ENCODE measurements at places on chromosomes 11 and 22.

- DNase-seq = no peak
Measured at GRCh38 chr11:9386901-9387300, 2.4 kb downstream of the IPO7 start.

DNA sequence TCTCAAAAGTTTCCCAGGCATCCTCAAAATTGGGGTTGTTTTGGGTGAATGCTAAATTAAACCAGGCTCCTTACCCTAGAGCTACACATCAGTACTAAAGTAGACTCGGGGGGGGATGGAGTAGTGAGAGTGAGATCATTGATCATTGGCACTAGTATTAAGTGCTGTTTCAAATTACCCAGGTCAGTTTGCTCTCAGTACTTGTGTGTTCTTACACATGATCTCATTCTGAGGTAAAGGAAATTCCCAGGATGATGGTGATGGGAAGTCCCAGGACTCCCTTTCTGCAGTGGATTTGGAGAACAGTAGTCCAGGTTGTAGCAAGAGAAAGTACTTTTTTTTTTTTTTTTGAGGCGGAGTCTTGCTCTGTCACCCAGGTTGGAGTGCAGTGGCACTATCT lies 12.5 kb downstream of the RBM4 start:
- peak; percentile 17 for DNase-seq

- DNase-seq = no peak
Measured at GRCh38 chr11:27291302-27291889, 71.6 kb downstream of the CCDC34 start.

DNA sequence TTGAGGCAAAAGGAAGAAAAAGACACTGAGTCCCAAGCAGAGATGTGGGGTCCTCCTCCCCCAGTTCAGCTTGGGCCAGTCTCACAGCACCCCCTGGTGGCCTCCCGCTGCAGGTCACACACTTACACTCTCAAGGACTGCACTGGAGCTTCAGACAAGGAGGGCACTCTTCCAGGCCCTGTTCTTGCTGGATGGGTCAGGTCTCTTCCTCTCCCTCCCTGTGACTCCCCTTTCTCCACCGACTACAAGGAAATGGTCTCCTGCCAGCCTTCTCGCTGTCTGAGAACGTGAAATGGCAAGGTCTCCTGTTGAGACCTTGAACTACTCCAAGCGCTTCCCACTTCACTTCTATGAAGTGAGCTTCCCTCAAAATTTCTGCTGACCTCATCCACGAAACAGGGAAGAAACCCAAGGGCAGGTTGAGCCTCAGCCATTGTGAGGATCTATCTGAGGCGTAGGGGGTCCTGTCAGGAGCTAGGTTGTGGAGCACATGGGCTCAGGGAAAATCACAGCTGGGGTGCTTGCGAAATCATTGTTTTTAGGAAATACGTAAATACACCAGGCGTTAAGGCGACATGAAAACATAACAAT lies 11.2 kb upstream of the IGLL1 start:
- peak; percentile 65 for DNase-seq

DNA sequence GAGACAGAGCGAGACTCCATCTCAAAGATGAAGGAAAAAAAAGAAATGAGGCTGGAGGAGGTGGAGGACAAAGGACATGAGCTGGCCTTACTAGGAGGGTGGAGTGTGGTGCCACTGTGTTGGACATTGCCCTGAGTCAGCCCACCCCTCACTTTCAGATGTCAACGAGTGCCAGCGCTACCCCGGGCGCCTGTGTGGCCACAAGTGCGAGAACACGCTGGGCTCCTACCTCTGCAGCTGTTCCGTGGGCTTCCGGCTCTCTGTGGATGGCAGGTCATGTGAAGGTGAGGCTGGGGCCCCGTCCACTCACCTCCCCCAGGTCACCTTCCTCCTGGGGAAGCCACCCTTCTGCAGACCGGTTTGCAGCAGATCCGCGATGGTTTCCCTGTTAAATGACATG lies 40.6 kb downstream of the FBLN1 start:
- no peak for DNase-seq

GRCh38 chr11:68843703-68844312 lies 2.1 kb upstream of the CPT1A start:
- peak; percentile 75 for DNase-seq

DNA sequence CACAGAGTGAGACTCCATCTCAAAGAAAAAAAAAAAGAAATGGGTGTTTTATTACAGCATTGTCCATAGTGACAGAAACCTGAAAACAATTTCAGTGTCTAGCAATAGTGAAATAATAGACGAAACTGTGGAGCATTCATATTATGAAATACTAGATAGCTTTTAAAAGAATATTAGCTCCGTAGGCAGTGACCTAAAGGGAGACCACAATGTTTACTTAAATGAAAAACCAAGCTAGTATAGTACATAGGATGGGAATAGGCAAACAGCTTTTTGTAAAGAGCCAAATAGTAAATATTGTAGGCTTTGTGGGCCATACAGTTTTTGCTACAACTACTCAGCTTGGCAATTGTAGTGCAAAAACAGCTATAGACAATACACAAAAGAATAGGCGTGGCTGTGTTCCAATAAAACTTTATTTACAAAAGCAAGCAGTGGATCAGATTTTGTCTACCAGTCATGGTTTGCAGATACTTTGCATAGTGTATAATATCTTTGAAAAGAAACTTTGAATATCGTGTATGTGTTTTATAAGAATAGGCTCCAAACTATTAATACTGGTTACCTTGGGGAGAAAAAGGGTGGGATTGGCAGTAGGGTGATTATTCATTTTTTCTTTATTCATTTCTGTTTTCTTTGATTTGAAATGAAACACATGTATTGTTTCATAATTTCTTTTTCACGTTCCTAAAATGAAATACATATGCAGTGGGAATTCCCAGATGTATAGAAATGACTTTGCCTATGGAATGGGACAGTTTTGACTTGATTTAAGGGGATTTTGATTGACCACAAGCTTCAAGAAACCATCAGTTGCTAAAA lies 50.7 kb downstream of the PRR5L start:
- no peak for DNase-seq

GRCh38 chr11:72614381-72614780 lies 59.8 kb downstream of the PDE2A start:
- no peak for DNase-seq

GRCh38 chr11:113781682-113782081 lies 2.1 kb downstream of the CLDN25 start:
- no peak for DNase-seq

GRCh38 chr11:35803115-35803514 lies 140.5 kb downstream of the TRIM44 start:
- DNase-seq = no peak

GRCh38 chr11:1653541-1654387 lies 24.2 kb downstream of the KRTAP5-5 start:
- no peak for DNase-seq

DNA sequence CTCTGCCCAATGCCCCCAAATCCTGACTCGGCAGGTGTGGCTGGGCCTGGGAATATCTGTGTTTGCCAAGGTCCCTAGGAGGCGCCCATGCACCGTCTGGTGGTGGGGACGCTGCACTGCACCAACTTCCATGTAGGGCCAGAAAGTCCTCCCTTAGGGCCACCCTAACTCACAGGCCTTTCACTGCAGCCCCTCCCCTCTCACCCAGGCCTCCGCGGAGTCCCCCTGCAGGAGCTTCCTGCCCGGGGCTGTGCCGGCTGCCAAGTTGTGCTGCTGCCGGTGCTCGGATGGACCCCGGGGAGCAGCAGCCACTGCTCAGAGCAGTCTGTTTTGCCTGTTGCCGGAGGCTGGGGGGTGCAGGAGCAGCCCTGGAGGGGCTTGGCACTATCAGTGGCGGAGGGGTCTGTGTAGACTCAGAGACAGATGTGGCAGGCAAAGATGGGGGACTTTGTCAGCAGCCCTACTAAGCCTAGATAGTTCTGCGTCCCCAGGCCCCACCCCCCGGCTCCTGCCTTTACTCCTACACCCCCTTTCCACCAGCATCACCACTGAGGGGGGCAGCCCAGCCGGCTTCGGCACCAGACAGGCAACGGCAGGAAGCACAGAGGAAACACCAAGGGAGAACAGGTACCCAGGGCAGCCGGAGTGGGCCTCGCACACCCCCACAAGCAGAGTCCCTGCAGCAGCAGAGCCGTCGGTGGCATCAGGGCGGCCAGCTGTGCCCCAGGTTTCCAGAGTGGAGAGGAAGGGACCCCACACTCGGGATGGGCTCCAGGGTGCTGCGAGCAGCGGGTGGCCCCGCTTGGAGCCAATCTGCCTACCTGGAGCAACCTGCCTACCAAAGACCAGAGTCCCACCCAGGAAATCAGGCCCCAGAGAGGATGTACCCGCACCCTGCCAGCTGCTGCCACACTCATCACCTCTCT lies 124.3 kb downstream of the TRIM29 start:
- DNase-seq = no peak

- DNase-seq = no peak
Measured at GRCh38 chr22:30695351-30695851, 727 bp downstream of the OSBP2 start.

DNA sequence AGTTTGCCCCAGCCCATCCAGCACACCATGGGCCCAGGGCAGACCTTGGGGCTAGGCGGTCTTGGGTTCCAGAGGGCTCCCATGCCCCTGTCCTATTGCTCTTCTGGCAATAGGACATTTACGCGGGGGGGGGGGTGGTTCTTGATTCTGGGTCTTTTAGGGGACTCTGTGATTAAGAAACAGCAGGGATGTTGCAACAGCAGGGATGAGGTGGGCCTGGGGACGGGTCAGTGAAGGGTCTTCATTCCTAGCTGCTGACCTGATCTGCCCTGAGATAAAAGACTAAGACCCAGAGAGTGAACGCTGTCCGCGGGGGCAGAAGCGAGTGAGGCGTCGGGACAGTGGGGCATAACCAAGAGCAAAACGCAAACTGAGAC lies 418 bp upstream of the ADAMTS15 start:
- DNase-seq = no peak

DNA sequence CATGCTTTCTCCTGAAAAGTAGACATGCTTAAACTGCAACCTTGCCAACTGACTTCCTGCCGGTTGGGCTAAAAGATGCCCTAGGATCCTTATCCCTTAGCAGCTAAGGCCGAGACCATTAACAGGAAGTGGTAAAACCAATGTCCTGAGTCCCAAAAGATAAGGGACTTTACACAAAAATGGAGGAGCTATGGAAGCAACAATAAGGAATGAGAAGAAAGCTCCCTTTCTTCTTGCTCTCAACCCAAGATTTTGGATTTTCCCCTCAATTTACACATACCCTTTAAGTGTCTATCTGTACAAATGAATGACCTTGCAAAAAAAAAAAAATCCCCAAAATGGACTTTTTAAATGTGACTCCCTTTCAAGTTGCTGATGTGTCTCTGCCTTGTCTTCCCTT lies 11.1 kb downstream of the MRPL17 start:
- no peak for DNase-seq

GRCh38 chr11:106222626-106223025 lies 145.2 kb downstream of the AASDHPPT start:
- no peak for DNase-seq

- peak; percentile 78 for DNase-seq
Measured at GRCh38 chr11:61041755-61042518, 60.4 kb upstream of the CD5 start.

- DNase-seq = no peak
Measured at GRCh38 chr22:20088263-20088648, 8.2 kb downstream of the DGCR8 start.

DNA sequence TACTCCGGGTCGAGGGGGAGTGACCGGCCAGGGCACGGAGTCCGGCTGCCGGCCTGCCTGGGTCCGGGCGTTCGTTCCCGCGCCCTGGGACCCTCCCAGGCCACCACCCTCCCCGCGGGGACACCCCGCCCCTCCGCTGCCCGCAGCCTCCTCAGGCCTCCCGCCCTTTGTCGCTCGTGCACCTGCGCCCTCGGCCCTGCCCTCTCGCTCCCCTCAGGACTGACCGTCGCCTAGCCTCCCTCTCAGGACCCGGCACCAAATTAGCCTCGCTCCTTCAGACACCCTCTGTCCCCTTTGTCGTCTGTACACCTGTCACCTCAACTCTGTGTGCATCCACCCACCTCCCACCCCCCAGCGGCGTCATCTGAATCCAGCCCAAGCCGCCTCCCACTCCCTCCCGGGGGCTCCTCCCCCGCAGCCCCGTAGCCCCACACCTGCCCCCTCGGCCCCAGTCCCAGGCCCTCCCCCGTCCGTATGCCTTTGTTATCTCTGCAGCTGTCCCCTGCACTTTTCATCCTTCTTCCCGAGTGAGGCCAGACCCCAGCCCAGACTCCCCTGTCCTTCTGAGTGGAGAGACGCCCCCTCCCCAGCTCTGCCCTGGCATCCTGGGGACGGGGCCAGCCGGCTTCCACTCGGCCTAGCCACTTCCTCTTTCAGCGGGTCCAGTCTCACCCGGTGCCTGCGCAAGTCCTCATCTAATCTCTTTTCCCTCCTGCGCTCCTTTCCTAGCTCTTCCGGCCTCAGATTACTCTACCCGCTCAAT lies 643 bp downstream of the TIGD3 start:
- no peak for DNase-seq

- DNase-seq = no peak
Measured at GRCh38 chr11:47034091-47034490, 97.5 kb downstream of the CSTPP1 start.

- no peak for DNase-seq
Measured at GRCh38 chr11:128502726-128503125, 84.6 kb downstream of the ETS1 start.

DNA sequence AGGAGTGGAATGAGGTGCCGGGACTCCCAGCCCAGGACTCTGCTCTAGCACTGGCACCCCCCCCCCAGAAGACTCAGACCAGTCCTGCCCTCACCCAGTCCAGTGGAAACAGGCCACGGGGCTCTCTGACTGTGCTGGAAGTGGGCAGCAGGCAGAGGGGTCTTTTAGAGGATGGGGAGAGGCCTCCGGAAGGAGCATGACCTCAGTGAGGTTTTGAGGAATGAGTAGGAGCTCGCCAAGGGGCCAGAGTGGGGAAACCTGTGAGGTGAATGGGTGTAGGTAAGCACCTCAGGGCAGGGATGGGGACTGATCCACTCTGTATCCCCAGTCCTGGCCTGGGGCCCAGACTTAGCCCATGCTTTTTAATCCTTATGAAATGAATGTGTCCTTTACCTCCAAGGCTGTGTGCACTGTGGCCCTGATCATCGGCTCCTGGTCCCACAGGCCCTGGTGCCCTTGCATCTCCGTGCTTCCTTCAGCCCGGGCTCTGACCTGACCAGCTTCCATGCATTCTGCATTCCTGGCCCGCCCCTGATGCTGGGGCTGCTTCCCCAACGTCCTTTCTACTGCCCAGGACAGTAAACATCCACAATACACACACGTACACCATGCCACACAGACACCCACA lies 24.4 kb upstream of the RFPL3 start:
- DNase-seq = no peak

DNA sequence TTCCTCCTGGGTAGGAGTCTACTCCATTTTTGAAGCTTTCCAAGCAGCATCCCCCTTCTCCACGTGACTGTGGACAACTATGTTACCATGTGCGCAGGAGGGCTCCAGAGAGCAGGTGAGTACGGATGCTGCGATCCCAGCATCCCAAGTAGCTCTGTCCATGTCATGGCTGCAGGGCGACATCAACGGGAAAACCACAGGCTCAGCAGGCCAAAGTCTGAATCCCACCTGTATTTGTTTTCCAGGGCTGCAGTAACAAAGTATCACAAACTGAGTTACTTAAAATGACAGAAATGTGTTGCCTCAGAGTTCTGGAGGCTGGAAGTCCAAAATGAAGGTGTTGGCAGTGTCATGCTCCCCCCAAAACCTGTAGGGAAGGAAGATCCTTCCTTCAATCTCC lies 40.3 kb downstream of the MCHR1 start:
- DNase-seq = no peak

- no peak for DNase-seq
Measured at GRCh38 chr22:20551805-20552442, 44.5 kb downstream of the MED15 start.

GRCh38 chr22:43860126-43860525 lies 2.2 kb downstream of the SULT4A1 start:
- DNase-seq = no peak
